ENCODE measurements at places on chromosomes 12 and 14. TPM values are rescaled to one million over a fixed set of nuclear protein-coding genes. Genes with fewer than 3 reads are reported as not detected.

DNA sequence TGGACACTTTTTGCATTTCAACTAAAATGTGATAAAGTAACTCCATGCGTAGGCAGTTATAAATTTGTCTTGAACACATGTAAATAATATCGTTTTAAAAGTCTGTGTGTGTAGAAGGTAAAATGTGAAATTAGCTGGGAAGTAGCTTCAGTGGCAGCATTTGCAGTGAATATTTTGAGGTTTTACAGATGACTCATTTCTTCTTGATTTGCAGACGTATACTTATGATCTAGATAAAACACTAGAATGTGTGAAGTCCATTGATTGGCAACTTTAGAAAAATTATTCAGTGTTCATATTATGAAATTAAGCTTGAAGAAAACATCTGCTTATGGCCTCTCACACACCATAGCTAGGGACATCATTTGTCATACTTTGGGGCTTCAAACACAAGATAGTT lies 788.6 kb upstream of the NOVA1 start:
- no peak for DNase-seq

DNA sequence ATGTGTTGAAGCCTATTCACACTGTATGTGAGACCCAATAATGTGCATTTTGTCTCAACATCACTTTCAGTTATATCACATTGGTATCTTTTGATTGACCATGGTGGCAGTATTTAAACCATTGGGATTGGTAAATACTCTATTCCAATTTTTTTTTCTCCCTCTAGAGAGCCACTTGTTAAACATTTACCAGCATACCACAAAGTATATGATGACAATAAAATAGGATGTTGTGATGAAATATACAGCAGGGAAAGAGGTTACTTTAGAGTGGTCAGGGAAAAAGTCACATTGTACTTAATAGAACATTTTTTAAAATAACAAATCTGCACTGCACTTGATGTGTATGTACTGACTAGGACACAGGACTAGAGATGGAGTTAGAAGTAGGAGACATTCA lies 5.6 kb upstream of the LIN7A start:
- DNase-seq = no peak

GRCh38 chr14:29462772-29463171 lies 464.9 kb downstream of the PRKD1 start:
- DNase-seq = no peak

GRCh38 chr12:28586481-28586880 lies 396.2 kb downstream of the CCDC91 start:
- no peak for DNase-seq

GRCh38 chr12:3421191-3421978 lies 69.6 kb upstream of the PRMT8 start:
- DNase-seq = no peak

- no peak for DNase-seq
These were observed 172.0 kb downstream of the SYT10 start for GRCh38 chr12:33267641-33268040.

DNA sequence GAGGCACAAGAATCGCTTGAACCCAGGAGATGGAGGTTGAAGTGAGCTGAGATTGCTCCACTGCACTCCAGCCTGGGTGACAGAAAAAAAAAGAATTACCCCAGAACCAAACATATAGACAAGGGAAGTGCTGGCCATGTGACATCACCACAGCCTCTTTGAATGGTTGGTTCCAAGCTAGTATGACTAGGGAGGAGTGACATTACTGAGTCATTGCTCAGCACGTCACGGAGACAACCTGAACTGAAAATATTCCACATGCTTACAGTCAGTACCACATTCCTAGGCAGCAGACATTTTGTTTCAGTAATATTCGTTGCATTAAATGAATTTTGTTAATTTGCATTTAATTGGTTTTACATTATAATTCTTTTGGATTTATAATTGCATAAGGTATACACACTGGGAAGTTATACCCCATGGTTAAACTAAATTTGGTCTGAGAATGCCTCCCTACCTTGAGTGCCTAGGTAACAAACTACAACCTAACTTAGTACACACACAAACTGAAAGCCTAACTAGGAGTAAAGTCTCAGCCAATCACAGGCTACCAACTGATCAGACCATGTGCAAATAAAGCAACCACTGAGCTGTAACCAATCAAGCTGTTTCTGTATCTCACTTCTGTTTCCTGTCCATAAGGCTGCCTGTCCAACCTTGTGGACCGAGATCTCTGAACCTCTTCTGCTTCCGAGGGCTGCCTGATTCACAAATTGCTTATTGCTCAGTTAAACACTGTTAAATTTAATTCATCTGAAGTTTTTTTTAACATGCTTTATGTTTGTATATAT lies 164.4 kb downstream of the CAND1 start:
- DNase-seq = no peak

GRCh38 chr12:83075471-83075870 lies 388.8 kb downstream of the TMTC2 start:
- no peak for DNase-seq

GRCh38 chr12:16437926-16438325 lies 90.5 kb downstream of the MGST1 start:
- no peak for DNase-seq

GRCh38 chr14:105489542-105490266 lies 1.3 kb upstream of the TEDC1 start:
- DNase-seq = peak; percentile 82

- DNase-seq = no peak
These were observed 59.3 kb downstream of the DNAI7 start for GRCh38 chr12:25135531-25136154.

GRCh38 chr12:108730365-108731104 lies 783 bp downstream of the CORO1C start:
- DNase-seq = no peak

GRCh38 chr12:57170927-57171326 lies 23.5 kb upstream of the LRP1-AS start:
- DNase-seq = no peak

DNA sequence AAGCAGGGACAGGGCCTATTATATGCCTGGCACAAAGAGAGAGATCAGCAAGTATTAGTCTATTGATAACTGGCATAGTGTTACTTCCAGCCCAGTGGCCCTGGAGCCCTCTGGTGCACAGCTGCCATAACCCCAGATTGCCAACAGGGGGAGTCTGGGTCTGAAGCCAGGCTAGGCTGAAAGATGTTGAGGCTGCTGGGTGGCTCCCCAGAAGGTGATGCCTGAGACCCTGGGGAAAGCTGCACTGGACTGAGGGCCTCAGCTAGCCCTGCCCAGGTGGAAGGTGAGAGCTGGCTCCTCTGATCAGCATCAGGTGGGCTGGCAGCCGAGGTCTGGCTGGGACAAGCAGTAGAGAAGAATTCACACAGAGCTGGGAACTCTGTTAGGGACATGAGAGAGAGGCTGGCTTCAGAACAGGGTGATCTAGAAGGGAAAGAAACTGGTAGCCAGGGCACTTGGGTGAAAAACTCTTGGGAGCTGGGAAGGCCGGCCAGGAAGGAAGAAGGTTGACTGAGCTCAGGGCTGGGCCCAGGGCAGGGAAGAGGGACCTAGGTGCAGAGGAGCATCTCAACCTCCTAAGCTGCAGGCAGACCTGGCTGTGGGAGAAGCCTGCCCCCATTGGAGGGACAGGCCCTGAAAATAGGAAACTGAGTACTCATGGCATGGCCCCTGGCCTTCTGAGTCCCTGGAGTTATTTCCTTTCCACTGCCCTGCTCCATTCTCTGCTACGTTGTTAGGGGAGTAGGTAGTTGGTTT lies 3.9 kb downstream of the GZMH start:
- peak; percentile 81 for DNase-seq

DNA sequence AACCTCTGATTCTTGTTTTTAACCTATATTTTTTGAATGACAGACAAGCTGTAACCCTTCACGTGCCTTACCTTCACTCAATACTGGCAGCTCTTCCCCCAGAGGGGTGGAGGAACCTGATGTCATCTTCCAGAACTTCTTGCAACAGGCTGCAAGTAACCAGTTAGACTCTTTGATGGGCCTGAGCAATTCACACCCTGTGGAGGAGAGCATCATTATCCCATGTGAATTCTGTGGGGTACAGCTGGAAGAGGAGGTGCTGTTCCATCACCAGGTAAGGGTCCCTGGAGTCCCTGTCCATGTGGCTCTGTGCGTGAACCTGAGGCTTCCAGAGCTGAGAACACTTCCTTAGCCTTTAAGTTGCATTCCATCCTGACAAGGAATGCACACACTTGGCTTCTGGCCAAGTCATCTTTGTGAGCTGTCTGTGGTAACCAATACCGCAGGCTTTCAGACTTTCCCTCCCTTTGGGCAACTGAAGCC lies 22.7 kb downstream of the TRAFD1 start:
- no peak for DNase-seq

DNA sequence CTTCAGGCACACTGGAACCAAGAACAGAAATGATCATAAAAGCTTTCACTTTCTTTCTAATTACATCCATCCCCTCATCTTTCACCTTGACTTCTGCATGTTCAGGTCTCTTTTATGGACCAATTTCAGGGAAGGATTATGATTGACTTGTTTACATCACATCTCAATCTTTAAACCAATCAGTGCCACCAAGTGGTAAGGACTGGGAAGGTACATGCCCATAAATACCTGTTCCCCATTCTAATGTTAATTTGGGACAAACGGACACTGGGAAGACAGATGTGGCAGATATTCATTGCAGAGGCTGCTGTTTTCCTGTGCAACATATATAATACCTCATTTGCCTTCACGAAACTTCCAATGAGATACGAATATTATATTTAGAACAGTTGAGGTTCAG lies 978.1 kb downstream of the GALC start:
- no peak for DNase-seq

DNA sequence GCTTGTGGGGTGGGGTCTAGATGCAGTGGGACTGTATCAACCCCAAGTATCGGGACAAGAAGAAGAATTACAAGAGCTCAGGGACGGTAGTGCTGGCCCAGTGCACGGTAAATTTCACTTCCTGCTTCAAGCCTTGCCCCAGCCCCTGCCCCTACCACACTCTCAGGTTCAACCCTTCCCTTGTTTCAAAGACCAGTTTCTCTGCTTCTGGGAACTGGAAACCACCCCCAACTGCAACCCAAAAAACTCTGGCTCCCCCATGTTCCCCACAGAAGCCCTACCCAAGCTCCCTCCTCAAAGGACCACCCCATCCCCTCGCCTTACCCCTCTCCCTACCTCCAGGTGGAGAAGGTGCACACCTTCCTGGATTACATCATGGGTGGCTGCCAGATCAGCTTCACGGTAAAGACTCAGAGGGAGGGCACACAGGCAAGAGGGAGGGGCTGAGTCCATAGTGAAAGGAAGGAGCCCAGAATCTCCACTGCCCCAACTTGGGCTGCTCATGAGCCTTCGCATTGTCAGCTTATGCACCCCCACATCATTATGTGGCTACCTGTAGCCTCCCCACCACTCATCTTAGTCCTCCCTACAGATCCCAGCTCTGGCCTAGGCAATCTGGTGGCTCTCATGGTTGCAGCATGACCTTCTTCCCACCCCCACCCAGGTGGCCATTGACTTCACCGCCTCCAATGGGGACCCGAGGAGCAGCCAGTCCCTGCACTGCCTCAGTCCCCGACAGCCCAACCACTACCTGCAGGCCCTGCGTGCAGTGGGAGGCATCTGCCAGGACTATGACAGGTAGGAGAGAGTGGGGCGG lies 4.3 kb downstream of the CPNE6 start:
- DNase-seq = no peak

GRCh38 chr12:75969768-75970167 lies 61.8 kb downstream of the PHLDA1 start:
- DNase-seq = no peak

DNA sequence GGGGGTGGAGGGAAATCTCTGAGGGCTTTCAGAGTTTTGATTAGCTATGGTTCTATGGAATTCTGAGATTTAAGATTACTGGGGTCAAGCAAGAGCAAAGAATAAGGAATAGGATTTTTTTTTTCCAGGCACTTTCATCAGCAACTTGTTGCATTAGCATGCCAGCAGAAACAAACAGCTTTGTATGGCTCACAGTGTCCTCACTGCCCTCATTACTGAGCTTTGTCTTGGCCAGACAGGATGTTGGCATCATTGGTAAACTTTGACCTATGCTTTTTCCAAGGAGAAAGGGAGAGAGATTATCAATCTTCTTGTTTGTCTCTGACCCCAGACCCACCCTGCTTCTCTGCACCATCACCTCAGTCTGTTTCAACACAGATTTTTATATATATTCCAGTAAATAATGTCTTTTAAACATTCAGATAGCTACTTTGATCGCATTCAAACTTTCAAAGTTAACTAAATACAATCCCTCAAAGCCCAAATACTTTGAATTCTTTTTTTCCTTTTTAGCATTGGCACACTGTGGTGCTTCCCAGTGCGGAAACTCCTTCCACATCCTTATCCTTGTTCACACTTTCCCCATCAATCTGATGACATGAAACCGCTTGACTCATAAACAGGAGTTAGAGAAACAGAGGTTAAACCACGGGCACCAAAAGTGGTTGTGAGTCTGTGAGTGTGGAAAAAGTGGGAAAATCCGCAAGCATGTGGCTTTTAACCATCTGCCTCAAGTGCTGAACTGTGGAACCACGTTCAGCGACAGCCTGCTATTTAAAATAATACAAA lies 282.2 kb upstream of the FAR2 start:
- no peak for DNase-seq

DNA sequence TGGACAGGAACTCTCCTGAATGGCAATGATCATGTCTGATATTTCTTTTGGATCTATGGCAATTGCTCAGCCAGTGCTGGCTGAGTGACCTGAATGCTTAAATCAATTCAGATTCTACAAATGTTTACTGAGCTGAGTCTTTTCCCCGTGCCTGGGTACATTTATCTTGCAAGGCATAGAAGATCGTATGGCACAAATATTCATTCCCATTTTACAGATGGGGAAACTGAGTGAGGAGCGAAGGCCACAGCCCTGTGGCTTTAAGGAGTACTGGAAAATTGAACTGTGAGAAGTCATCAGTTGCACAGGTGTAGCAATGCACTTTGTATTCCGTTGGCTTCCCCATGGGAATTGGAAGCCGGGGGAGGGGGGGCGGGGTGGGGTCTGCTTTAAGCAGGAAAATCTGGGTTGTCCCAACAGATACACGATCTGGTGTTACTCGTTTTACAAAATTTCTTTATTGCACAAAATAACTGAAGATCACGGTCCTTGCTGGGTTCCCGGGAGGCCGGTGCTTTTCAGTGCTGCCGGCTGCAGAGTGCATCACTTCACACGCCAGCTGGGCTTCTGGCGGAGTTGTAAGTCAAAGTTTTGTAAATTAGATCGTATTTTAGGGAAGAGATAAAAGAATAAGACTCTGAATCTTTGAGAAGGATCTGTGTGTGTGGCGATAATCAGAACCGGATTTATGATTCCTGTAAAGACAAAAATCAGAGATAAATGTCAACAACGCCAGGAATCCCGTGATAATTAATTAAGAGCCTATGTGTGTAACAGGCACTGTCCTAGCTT lies 75.0 kb upstream of the MAP1LC3B2 start:
- DNase-seq = no peak

AKAP6 gene
- total RNA-seq = 0.31 TPM

CACNA2D4 gene
- total RNA-seq = 4.5 TPM

NOS1 gene
- total RNA-seq = not detected

RPGRIP1 gene
- 0.17 TPM for total RNA-seq

LUM gene
- not detected for total RNA-seq

ANO2 gene
- total RNA-seq = not detected

OASL gene
- total RNA-seq = 10.8 TPM

KRT79 gene
- not detected for total RNA-seq

SUDS3 gene
- total RNA-seq = 26.1 TPM

SMIM41 gene
- total RNA-seq = not detected

LRRC43 gene
- 1.1 TPM for total RNA-seq

LRP1-AS gene
- total RNA-seq = not detected
